ENCODE measurements at places on chromosomes 6 and 20.

GRCh38 chr20:1166948-1167720 is 17.6 kb downstream of the TMEM74B start:
- no peak for DNase-seq

DNA sequence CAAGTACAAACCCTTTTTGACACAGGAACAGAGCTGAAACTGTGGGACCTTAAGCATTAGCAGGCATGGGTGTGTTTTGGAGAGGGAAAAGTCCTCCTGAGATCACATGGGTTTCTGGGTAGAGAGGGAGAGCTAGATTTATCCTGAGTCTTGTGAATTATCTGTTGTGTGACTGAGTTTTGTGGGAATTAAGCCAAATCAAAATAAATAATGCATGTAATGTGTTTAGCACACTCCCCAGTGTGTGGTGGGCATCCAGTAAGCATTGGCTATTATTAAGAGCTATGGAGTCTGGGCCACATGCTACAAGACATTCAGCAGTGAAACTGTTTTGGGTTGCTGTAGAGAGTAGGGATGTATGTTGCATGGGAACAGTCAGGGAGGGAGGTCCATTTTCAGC is 75.3 kb upstream of the JAG1 start:
- DNase-seq, result no peak

- no peak for DNase-seq
Measured at GRCh38 chr20:21569586-21569985, 55.7 kb upstream of the NKX2-2 start.

DNA sequence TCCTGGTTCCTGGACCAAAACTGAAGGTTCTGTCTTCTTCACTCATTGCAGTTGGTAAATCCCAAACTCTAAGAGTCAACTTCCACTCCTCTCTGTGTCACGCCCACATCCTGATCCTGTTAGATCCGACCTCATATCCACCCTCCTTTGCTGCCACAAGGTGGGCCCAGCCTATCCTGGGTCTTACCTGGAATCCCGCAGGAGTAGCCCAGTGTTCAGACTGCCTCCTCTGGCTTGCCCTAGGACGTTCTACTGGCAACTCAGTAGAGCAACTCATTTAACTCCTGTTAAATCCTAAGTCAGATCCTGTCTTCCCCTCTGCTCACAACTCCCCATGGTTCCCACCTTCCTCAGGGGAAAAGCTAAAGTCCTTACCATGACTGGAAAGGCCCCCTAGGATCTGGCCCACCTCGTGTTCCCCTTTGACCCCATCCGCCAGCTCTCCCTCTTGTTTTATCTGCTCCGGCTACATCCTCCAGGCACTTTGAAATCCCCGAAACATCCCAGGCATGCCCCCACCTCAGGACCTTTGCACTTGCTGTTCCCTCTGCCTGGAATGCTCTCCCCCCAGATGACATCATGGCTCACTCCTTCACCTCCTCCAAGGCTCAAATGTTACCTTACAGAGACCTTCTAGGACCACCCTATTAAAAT is 43.9 kb downstream of the TFEB start:
- no peak for DNase-seq

GRCh38 chr6:57127763-57128162 is 37.8 kb downstream of the ZNF451 start:
- DNase-seq, result no peak

DNA sequence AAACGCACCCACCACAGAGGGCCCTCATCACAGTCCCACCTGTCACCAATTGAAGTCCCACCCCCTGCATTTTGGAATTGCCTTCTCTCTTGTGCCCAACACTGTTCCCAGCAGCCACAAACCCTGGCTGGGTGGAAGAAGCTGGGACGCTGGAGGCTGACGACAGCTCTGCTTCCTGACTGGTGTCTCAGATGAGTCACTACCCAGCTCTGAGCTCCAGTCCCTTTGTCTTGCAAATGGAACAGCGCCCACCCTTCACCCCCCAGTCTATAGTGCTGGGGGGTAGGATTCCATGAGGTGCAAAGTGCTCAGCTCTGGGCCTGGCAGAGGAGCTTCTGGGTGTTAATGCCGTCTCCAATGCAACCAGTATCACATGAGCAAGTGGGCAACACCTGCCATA is 85.3 kb downstream of the DLGAP4 start:
- DNase-seq, result no peak

DNA sequence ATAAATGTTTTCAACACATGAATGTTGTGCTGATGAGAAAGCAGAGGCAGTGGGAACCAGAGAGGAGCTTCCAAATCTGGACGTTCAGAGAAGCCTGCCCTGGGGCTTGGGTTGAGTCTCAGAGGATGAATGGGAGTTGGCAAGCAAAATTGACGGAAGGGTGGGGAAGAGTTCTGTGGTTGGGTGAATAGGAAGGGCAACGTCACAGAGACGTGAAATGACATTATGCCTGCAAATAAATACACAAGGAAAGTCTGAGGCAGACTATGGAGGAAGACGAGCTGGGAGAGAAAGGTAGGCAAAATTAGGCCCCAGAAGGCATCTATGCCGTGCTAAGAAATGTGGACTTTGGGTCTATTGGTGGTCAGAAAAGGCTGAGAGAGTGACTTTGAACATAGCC is 25.2 kb upstream of the SGK1 start:
- DNase-seq, result no peak

GRCh38 chr6:5619249-5619648 is 357.9 kb downstream of the FARS2 start:
- no peak for DNase-seq

DNA sequence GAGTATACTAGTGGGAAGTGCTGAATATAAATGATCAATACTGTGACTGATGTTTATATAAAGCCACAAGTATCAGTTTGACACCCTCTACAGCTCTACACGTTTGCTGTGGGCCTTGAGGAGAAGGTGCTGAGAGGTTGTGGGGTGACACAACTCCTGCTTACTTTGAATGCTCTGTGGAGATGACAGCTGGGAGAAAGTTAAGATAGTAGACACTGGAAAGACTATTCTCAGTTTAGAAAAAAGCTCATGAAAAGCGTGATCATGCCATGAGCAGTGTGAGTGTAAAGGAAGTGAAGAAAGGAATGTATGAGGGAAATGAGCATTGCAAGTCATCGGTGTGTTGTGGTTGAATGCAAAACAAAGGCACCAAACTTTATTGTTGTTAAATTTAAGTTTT is 215.8 kb downstream of the UTRN start:
- no peak for DNase-seq

DNA sequence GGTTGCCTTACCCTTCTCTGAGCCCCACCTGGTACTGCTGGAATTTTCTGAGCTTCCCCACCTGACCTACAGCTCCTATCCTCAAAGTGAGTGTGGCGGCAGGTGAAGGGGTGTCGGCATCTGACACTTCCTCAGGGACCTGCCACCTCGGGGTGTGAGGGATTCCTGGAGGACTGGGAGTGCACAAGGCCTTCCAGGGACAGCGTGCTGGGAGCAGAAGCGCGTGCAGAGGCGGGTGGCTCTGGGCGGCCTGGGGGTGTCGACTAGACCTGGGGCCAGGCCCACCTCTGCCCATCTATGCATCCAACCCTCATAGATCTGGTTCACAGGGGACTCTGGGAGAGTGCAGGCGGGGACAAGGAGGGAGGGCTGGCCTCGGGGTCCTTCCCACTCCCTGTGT is 7.8 kb downstream of the DLGAP4 start:
- DNase-seq, result no peak

DNA sequence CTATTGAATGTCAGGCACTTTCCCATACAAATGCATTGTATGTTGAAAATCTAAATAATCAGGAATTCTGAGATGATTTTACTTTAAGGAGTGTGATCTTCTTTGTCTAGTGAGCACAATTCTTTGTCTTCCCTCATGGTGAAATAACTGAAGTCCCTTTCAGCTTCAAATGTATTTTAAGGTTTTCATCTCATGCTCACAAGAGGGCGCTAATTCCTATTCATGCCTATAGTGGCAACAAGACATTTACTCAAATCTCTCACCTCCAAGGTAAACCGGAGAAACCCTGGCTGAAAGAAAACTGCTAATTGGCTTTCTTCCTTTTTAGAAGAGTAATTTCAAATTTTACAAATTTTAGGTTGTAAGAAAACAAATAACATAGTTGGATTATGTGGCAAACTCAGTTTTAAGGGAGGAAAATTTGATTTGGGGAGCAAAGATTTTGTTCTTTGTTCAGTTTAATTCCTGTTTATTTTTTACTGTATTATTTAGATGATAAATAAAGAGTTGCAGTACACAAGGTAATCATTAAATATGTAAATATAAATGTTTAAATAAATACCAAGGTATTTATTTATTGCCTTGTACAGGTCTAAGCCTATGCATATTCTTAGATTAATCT is 69.1 kb downstream of the SLC35F1 start:
- DNase-seq, result no peak

GRCh38 chr20:25053255-25054031 is 4.5 kb downstream of the ACSS1 start:
- no peak for DNase-seq

Measured in stimulated activated CD8-positive, alpha-beta memory T cell treated with anti-CD3 and anti-CD28 coated beads, Interleukin-2, amount 100 ng/mL, for 1 hour (primary cell).